ENCODE measurements at places on chromosomes 16 and 17.

GRCh38 chr16:83926726-83927397 is 26.2 kb upstream of the OSGIN1 start:
- peak; percentile 46 for DNase-seq

DNA sequence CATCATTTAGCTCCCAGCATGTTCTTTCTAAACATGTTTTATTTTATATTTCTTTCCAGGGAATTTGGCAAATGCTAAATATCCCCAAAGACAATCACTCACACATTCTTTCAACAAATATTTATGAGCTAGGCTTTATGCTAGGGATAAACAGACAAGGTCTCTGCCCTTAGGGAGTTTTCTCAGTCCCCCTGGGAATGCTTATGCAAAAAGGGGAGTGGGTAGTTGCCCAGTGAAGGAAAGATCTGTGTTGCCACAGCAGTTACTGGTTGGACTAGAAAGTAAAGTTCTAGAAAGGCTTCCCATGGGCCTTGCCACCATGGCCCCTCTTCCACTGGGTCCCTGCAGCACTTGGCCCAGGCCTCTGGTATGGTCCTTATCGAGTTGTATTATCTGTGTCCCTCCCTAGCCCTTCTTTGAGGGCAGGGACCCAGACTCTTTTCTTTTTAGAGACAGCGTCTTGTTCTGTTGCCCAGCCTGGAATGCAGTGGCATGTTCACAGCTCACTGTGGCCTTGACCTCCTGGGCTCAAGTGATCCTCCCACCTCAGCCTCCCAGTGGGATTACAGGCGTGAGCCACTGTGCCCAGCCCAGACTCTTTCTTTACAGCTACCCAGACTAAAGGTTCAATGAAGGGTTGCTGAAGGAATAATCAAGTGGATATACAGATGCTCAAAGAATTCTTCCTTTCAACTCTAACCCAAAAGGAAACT is 78.0 kb downstream of the YPEL2 start:
- DNase-seq = no peak

GRCh38 chr16:19588661-19589060 is 33.2 kb downstream of the VPS35L start:
- no peak for DNase-seq

DNA sequence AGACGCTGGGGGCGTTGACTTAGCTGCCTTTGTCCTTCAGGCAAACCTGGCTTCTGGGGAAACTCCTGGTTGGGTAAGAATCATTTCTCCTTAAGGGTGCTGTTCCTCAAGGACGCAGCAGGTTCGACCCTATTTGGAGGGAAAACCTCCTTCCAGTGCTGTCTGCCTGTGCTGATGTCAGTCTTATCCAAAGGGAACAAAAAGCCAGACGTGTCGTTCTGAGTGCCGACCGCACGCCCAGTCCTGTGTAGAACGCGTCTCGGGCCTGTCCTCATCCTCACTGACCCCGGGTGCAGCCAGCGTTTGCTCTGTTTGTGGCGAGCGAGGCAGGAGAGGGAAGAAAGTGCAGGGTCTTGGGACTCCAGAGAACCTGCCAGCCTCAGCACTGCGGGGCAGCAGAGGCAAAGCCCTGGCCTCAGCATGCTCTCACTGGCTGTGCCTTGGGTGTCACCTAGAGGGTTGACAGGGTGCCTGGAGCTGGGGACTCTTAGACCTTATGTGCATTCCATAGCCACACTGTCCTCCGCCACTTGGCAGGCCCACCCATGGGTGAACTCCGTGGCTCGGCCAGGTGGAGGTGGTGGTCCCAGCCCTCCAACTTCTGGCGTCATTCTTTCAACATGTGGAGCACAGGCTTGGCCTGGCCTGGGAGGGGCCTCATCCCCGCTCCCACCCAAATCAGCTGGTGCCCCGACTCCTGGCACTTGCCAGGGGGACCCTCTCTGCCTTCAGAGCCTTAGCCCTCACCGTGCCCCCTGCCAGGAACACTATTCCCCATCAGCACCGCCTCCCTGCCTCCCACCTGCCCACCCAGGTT is 6.0 kb downstream of the SNN start:
- no peak for DNase-seq

GRCh38 chr17:81570964-81571363 is 18.8 kb upstream of the FAAP100 start:
- no peak for DNase-seq

- no peak for DNase-seq
Measured at GRCh38 chr17:9247401-9247938, 226.2 kb downstream of the NTN1 start.

DNA sequence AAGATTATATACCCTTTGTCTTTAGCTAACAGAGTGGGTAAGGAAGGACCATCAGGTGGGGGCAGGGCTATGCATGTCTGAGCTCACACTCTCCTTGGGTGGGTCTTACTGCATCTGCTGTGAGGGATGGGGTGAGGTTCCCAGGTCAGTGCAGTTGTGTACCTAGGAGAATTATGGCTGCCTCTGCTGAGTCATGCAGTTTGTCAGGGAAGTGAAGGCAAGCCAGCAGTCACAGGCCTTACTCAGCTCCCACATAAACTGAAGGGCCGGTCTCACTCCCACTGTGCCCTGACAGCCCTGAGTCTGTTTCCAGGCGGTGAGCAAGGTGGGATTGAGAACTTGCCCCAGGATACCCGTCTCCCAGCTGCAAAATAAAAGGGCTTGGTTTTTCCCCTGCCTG is 328.6 kb downstream of the MAP2K6 start:
- DNase-seq = no peak

- DNase-seq = no peak
Measured at GRCh38 chr17:19345486-19346350, 16.8 kb downstream of the B9D1 start.

DNA sequence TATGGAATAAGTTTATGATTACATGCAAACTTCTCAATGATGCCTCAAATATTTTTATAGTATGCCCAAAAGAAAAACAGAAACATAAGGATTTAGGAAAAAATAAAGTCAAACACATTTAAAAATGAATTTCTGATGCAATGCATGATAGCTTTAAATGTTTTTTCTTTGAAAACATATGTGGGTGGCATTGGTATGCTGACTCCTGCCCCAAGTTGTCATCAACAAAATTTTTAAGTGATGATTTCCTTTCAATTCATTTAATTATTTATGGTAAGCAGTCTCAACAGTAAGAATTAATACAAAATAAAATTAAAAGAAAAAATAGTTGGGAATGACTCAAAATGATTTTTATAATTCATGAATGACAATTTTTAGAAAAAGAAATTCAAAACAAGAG is 104.9 kb downstream of the CEP112 start:
- DNase-seq = no peak

DNA sequence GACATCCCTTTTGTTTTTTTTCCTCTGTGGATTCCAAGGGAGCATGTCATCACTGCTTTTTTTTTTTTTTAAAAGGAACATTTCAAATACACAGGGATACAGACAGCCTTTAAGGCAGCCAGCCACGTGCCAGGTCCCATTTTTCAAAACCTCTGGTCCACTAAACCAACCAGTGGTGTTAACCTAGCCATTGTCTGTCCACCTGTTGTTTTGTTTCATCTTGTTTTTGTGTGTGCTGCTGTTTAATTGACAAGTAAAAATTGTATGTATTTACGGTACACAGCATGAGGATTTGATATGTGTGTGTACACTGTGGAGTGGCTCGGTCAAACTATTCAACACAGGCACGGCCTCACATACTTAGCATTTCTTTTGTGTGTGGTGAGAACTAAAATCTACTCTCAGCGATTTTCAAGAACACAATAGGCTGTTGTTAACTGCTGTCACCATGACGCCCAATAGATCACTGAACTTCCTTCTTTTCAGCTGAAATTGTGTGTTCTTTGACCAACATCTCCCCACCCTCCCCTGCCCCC is 19.2 kb downstream of the TMEM114 start:
- DNase-seq = no peak

DNA sequence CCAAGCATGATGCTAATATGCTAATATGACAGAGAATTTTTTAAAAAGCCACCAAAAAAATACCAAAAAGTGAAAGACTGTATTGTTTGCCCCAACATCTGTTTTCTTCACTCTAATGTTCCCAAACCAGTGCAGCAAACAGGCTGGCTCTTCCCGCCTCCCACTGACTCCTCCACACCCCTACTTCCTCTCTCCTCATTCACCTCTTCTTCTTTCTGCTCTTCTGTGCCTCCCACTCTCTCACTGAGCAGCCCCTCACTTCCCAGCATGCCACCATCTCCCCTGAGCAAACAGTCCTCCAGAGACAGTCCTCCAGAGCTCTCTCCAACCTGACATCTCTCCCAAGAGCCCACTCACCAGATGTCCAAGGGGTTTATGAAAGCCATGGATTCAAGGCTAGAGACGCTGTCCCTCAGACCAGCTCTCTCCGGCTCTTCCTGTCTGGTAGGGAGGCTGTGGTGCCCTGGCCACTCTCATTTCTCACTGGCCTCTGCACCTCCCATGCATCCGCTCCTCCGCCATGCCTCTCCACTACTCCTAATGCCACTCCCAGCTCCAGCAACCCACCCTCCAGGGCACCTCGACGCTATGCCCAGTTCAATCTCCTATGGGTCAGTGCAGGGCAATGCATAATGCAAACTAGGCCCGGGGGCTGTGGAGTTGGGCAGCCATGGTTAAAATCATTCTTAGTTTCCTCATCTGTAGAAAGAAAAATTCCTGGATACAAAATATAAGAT is 52.9 kb downstream of the ANKRD11 start:
- no peak for DNase-seq

- DNase-seq = no peak
Measured at GRCh38 chr17:35073991-35074627, 10.6 kb upstream of the RFFL start.

DNA sequence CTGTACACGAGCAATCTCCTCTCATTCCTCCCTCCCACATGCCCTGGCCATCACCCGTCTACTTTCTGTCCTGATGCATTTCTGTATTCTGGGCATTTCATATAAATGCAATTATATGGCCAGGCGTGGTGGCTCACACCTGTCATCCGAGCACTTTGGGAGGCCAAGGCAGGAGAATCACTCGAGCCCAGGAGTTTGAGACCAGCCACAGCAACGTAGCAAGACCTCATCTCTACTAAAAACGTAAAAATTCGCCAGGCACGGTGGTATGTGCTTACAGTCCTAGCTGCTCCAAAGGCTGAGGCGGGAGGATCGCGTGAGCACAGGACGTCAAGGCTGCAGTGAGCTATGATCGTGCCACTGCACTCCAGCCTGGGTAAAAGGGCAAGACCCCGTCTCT is 4.8 kb downstream of the MEAK7 start:
- DNase-seq = no peak

DNA sequence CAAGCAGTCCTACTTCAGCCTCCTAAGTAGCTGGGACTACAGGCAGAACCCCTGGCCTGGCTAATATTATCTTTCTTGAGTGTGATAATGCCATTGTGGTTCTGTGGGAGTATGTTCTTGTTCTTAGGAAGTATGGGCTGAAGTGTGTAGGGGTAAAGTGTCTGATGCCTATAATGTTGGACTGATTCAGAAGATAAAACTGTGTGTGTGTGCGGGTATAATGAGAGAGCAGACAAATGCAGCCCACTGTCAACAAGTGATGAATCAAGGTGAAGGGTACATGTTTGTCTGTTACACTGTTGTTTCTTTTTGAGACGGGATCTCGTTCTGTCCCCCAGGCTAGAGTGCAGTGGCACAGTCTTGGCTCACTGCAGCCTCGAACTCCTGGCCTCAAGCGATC is 127.5 kb downstream of the CLEC16A start:
- no peak for DNase-seq

DNA sequence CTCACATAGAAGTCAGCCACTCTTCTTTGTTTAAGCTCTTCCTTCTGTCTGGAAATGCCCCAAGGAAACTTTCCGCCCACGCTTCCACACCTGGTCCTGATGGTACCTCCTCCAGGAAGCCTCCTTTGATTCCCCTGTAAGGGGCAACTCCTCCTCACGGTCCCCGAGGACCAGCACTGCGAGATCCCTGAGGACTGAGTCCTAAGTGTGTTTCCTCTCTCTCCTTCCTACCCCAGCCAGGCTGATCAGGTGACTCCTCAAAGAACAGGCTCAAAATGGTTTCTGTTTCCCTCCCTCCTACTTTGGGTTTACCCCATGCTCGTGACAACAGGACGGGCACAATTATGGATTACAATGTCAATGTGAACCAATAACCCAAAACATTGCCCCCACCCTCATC is 63.0 kb upstream of the MED9 start:
- DNase-seq = no peak

DNA sequence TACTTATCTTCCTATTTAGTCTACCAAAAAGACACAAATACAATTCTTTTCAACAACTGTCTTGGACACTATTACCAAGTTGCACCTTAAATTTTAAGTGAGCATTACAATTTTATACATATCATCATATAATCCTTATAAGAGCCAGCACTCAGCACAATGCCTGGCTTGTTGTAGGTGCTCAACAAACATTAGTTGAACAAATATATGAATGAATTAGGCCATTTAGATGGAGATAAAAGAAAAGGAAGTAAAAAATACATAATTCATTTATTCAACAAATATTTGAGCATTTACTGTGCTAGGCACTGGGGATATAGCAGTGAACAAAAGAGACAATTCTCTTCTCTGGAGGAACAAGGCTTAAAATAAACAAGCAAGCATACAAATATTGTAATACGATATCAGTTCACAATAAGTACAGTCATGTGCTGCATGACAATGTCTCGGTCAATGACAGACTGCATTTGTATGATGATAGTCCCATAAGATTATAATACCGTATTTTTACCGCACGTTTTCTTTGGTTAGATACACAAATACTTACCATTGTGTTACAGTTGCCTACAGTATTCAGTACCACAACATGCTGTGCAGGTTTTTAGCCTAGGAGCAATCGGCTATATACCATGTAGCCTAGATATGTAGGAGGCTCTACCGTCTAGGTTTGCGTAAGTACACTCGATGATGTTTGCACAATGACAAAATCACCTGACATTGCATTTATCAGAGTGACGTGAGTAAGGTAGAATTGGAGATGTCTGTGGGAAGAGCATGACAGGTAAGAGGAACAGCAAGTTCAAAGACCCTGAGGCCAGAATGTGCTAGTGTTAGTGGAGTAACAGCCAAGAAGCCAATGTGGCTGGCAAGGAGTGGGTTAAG is 86.4 kb upstream of the HS3ST2 start:
- DNase-seq = no peak

- DNase-seq = no peak
Measured at GRCh38 chr17:74736513-74737298, at the start of gene RAB37. Gene RAB37 (plus strand): TSS chr17:74737256. CDS start chr17:74737273, 17 bp downstream.

DNA sequence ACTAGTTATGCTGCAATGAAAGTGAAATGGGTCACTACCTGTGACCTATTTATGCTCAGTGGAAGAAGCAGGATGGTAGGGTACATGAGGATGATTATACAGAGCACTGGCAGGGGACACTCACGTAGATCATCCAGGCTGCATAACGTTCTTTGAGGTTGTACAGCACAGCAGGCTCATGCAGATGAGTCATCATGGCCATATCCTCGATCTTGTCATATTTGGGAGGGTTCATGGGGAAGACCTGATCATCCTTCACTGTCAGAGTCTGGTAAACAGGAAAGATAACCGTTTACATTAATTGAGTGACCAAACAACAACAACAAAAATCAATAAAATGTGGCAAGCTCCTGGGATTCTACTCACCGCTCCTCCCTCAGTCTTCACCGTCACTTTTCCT is 2.1 kb downstream of the MYH2 start:
- DNase-seq = no peak

DNA sequence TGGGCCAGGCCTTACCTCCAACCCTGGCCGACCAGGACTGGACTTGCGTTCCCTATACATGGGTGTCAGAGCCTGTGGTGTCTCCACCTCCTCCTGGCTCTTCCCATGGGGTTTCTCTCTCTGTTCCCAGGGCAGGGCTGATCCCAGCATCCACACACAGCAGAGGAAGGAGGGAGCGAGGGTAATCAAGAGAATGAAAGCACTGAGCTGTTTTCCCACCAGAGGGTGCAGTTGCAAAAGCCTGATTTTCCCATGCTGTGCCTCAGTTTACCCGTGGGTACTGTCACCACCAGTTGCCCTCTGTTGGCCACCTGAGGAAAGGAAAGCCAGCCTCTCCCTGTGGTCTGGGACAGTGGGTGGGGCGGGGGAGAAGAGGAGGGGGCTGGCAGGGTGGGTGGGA is 249.7 kb upstream of the GSE1 start:
- no peak for DNase-seq
